ENCODE measurements at places on chromosomes 12 and 14.

- no peak for DNase-seq
Measured at GRCh38 chr12:34390171-34390841, 368.0 kb downstream of the ALG10 start.

DNA sequence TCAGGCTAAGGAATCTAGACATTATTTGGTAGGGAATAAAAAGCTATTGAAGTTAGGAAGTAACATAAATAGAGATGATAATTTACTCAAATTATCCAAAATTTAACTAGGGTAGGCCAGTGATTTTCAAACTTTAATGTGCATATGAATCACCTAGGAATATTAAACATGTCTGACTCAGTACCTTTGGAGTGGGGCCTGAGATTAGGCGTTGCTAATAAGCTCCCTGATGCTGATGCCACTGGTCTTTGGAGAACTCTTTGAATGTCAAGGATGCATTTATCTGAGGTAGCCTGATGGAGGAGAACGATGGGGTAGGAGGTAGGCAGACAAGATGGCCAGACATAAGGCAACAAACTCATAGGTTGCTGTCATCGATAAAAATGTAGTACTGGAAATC is 33.2 kb downstream of the EFCAB11 start:
- no peak for DNase-seq

- no peak for DNase-seq
Measured at GRCh38 chr14:62158779-62159178, 396.6 kb downstream of the SNAPC1 start.

- no peak for DNase-seq
Measured at GRCh38 chr14:30869551-30870155, 4.7 kb upstream of the COCH start.

- DNase-seq: no peak
Measured at GRCh38 chr12:21648378-21648777, 9.3 kb downstream of the LDHB start.

DNA sequence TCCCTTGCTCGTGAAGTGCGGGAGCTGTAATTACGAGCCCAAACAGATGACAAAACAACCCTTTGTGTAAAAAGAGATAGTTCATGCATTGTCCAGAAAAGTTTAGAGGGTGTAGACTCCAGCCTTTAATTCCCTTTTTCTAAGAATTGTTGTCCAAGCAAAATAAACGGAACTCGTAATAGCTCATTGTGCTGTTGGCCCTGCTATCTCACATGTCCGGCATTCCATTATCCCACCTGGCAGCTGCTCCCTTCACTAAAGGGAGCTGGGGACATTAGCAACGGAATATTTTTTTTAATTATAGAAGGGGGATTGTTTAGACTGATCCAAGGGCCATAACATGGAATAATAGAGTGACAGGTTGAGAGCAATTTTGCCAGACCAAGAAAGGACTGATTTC is 277.5 kb upstream of the TBX3 start:
- DNase-seq: no peak

GRCh38 chr12:120267736-120268135 is 2.2 kb upstream of the PXN start:
- no peak for DNase-seq

DNA sequence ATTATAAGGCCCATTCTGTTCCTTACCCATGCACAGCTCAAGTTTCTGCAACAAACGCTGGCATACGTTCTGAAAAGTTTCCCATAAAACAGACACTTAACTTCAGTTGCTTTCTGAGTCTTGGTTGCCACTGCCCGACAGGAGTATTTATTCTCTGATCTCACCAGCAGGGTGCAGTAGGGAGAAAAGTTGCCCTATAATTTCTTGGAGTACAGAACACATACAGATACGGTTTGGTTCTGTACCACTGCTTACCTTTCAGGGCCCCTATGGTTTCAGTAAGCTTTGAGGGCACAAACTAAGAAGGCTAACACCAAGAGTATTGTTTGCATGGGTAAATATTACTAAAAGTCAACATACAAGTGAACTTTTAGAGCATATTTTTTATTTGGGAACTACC is 77.9 kb downstream of the SPATA7 start:
- DNase-seq: peak; percentile 10

DNA sequence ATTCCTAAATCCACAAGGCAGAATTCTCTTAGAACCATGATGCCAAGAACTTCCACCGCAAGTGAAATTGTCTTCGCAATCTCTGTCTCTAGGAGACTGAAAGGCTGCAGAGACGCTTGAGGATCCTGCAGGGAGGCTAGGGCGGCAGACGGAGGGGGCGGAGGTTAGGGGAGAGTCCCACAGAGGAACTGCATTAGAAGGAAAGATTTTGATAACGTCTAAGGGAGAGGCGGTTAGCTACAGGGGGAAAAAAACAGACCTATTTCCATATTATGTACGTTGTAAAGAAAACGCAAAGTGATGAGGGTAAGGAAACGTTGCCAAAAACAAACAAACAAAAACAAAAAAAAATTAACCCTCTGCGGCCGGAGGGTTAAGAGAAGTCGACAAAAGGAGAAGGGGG is 595 bp downstream of the KLHL28 start:
- peak; percentile 53 for DNase-seq

DNA sequence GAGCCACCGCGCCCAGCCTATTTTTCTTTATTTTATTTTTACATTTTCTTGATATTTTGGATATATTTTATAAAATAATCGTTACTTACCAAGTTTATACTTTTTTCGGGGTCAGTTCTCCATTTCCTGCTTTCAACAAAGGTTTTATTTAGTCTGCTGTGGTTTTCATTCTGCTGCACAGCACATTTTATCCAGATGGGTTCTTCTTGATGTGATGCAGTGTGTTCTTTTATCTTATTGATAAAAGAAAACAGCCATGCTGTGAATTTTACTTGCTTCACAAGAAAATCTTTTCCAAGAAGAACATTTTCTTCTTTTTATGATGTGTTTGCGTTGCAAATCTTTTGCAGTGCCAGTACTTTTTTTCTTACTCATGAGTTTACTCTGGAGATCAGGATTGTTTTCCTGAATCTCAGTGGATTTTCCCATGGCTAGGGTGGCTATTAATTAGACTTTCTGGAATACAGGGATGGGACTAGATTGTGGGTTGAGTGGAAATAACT is 192.5 kb downstream of the ADGRD1 start:
- no peak for DNase-seq

DNA sequence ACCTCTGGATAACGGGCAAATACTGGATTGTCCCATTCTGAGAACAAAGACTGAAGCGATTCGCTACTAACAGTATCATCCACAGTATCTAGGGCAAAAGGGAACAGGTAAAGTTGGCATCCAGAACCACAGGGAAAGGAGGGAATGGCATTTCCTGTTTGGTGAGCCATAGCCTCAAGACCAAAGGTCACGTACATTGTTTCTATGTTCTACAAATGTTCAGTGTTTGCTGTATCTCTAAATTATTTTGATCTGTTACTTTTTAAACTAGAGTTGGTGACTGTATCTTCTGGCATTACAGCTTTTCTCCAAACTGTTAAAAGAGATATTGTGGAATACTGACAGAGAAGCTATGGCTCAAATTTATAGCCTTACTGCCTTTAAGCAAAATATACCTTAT is 9.7 kb downstream of the MLH3 start:
- no peak for DNase-seq

DNA sequence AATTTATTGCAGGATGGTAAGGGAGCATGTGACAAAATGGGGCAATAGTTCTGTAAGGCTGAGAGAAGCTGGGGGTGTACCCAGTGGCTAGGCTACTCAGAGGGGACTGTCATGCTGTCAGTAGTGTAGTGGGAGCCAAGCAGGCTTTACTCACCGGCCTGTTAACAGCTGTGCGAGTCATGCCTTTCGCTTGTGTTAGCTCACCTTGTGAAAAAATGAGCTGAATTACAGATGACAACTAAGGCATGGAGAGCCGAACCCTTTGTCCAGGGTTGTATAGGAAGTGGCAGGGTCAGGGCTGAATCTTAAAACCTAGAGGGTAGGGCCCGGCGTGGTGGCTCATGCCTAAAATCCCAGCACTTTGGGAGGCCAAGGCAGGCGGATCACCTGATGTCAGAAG is 37.9 kb downstream of the SH2B3 start:
- DNase-seq: peak; percentile 61

DNA sequence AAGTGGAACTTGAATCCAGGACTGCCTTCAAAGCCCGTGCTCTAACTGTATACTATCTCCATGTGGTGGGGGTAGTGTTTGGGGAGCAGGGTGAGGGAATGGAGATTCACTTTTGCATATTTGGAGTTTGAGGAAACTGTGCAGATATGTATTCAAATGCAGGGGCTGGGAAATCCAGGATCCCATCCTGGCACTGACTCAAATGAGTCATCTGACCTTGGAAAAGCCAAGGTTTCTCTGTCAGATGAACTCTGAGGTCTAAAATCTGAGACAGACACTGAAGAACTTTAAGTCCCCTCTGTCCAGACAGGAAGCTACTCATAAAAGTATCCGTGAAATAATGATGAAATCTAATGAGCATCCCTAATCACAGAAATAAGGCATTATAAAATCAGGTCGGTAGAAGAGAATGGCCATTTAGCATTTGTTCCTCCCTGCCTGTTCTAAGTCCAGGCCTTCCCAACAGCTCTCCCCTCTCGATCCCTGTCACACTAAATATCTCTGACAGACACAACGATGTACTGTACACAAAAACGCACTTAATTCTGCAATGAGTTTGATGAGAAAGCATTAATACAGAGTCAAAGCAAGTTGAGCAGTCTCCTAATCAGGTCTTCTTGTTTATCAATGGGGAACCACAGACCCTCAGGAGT is 14.4 kb downstream of the NIN start:
- peak; percentile 74 for DNase-seq

- peak; percentile 74 for DNase-seq
Measured at GRCh38 chr12:13347241-13348043, 150.9 kb downstream of the EMP1 start.

DNA sequence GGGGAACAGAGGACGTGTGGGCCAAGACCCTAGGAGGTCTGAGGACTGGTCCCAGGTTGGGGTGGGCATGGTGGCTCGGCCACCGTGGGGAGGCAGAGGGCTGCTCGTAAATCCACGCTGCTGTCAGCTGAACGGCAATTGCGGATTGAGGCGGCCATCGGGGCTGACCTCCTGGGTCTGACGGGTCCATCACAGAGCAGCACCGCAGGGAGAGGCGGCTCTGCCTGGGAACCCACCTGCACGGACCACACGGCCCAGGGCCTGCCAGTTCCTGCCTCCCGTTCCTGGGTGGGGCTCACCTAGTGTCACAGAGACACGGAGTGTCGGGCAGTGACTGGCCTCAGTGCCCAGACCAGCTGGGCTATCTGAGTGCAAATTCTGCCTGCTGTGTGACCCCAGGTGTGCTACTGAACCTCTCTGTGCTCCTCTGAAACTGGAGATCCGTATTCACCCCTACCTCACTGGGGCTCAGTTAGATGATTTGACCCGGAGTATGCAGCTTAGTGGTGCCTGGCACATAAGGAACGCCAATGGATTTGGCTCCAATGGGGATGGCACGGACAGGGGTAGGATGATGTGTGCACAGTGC is 53.1 kb downstream of the KIF26A start:
- DNase-seq: no peak

- DNase-seq: peak; percentile 98
Measured at GRCh38 chr14:61553730-61554641, 141.3 kb upstream of the HIF1A start.

DNA sequence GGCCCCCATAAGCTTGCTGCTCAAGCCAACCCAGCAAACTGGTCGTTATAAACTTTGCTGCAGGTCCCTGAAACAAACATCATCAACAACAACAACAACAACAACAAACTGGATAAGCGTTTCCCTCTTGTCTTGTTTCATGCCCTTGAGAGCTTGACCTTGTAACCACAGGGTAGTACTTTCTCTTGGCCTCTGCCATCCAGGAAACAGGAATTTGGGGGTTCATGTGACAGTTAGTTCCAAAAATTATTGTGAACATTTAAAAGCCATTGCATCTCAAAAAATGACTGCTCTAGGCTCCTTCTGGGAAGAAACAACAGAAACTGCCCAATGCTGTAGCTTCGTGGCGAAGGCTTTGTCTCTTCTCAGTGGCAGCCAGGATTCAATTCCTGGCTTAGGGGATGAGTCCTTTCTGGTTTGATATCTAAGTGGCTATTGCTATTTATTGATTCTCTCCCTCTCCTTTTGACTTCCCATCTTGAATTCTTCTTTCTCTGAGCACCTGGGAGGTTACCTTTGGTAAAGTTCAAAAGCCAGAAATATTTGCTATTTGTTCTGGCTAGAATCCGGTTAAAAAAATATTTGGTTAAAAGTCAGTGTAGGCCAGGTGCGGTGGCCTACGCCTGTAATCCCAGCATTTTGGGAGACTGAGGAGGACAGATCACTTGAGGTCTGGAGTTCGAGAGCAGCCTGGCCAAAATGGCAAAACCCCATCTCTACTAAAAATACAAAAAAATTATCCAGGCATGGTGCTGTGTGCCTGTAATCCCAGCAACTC is 52.0 kb upstream of the CPM start:
- no peak for DNase-seq

DNA sequence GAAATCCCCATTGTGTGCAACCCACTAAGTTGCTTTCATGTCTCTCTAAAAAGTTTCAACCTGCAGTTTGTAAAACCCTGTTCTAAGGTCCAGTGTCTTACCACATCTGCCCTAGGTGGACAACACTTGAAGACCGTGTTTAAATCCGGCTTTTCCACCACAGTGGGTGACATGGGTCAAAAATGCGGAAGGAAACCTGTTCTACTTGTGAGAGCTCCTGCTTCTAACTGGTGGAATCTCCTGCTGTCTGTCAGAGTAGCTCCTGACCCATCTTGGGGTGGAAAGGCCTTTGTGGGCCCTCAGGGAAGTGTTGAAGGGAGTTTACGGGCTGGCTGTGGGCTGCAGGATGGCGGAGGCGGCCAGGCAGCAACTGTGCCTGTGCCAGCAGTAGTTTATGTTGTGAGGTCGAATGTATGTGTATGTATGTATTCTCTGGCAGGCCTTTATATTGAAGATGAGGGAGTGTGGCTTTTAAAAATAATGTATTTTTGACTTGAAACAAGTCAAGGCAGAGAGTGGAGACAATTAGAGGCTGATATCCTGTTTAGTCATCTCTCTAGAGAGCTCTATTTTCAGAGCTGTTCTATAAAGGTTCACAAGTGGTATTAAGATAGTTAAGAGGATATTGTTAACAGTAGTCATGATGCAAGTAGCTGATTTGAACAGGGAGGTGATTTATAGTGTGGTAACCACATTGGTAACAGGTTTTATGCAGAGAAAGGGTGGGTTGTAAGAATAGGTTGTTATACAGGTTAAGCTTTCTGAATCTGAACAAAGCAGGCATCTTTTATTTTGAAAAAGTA is 67.0 kb downstream of the PRKCH start:
- DNase-seq: no peak

GRCh38 chr12:107775093-107775721 is 703 bp downstream of the ASCL4 start:
- no peak for DNase-seq

GRCh38 chr12:83130178-83130577 is 443.5 kb downstream of the TMTC2 start:
- DNase-seq: no peak
